ENCODE measurements at places on chromosomes 4 and X.

- DNase-seq: no peak
These were observed 31.6 kb upstream of the KIT start for GRCh38 chr4:54626113-54626512.

DNA sequence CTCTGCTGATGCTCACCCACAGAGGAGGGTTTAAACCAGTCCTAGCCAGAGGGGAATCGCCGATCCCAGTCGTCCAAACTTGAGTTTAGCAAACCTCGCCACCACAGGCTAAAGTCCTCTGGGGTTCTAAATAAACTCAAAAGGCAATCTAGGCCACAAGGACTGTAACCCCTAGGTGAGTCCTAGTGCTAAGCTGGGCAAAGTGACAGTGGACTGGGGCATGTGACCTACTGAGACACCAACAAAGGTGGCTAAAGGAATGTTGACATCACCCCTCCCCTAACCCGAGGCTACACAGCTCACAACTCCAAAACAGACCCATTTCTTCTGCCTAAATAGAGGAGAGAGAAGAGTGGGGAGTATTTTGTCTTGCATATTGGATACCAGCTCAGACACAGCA is 142.8 kb upstream of the PRDX4 start:
- no peak for DNase-seq

GRCh38 chrX:70168238-70169188 is 8.8 kb upstream of the DGAT2L6 start:
- no peak for DNase-seq

DNA sequence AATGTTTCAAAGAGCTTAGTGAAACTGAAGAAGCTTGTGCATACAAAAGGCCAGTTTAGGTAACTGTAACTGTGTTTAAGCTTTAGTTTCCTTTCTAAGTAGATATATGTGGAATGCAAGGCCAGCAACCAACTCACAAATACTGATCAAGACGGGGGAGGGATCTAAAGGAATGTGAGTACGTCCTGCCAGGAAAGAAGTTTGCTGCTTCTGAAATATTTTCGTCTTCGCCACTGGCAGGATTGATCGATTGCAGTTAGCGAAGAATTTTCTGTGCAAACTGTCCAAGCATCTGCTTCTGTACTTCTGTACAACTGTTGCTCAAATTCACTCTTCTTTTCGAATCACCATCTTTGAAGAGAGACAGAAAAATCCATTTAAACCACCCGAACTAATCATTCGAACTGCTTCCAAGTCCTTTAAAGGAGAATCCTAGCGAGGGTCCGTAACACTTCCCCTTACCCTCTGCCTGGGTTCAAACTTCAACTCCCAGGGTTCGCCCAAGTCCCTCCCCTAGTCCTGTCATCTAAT is 373 bp upstream of the INTS6L start:
- no peak for DNase-seq

- DNase-seq: no peak
These were observed 21.9 kb upstream of the WDR45 start for GRCh38 chrX:49101629-49101984.

Measured in activated CD4-positive, alpha-beta T cell treated with anti-CD3 and anti-CD28 coated beads, Interleukin-2, Interleukin-6, amounts not matched to agents 100 ng/mL and 50 ng/mL, durations not matched to agents 16 hours and 8 hours (primary cell).